ENCODE measurements at places on chromosomes 11 and 22. TPM values are rescaled to one million over a fixed set of nuclear protein-coding genes. Genes with fewer than 3 reads are reported as not detected.

Gene SLC6A5
- total RNA-seq, result not detected

Gene SMC1B
- total RNA-seq, result not detected

Gene TMPRSS4
- total RNA-seq, result 274 TPM

Gene OR10D3
- not detected for total RNA-seq

Gene FAT3
- 0.94 TPM for total RNA-seq

Gene MMP11
- total RNA-seq, result 10.2 TPM

Gene KMT5B
- total RNA-seq, result 74.8 TPM

Gene ELF5
- not detected for total RNA-seq

Gene UPK3A
- total RNA-seq, result not detected

Gene MYEOV
- total RNA-seq, result not detected

Gene OR2AG2
- total RNA-seq, result not detected

Gene FCHSD2
- total RNA-seq, result 6.7 TPM

Gene CSNK2A3
- total RNA-seq, result 1.6 TPM

Data from Peyer's patch (tissue), 4 donors.